Activated B cell treated with CpG ODN at 0.5 μM for 24 hours (primary cell): ENCODE measurements at places on chromosomes 2 and 18. TPM values are rescaled to one million over a fixed set of nuclear protein-coding genes. Genes with fewer than 3 reads are reported as not detected.
A peak's percentile ranks its signal among the peaks of the same experiment; 100 is the strongest.

GRCh38 chr2:193377789-193378188 lies 1183.1 kb upstream of the TMEFF2 start:
- H3K36me3 ChIP-seq = no peaks in the 10 kb centered on the region
- DNase-seq = no peak
- no peaks in the 10 kb centered on the region for H3K4me1 ChIP-seq
- H3K4me3 ChIP-seq = no peak overlapping the region
- no peak overlapping the region for H3K27ac ChIP-seq

- no peak for DNase-seq
- H3K27ac ChIP-seq = no peak overlapping the region
- no peaks in the 10 kb centered on the region for H3K27me3 ChIP-seq
- no peaks in the 10 kb centered on the region for H3K4me1 ChIP-seq
- H3K4me3 ChIP-seq = no peak overlapping the region
- H3K36me3 ChIP-seq = peaks cover 89% of the 10 kb centered on the region
These were observed 17.4 kb downstream of the NAPG start for GRCh38 chr18:10543277-10543676.

- no peaks in the 10 kb centered on the region for H3K36me3 ChIP-seq
- H3K4me3 ChIP-seq = peak overlapping the region; percentile 73
These were observed 14.6 kb downstream of the TMSB10 start for GRCh38 chr2:84919885-84920580.

Gene NPAS2
- not detected in 2 replicates for total RNA-seq

- no peak overlapping the region for H3K4me3 ChIP-seq
- no peak for DNase-seq
- no peaks in the 10 kb centered on the region for H3K36me3 ChIP-seq
- H3K27ac ChIP-seq = no peak overlapping the region
These were observed 34.8 kb upstream of the PPP4R1 start for GRCh38 chr18:9649164-9649540.

Gene GATA6
- not detected in 2 replicates for total RNA-seq

DNA sequence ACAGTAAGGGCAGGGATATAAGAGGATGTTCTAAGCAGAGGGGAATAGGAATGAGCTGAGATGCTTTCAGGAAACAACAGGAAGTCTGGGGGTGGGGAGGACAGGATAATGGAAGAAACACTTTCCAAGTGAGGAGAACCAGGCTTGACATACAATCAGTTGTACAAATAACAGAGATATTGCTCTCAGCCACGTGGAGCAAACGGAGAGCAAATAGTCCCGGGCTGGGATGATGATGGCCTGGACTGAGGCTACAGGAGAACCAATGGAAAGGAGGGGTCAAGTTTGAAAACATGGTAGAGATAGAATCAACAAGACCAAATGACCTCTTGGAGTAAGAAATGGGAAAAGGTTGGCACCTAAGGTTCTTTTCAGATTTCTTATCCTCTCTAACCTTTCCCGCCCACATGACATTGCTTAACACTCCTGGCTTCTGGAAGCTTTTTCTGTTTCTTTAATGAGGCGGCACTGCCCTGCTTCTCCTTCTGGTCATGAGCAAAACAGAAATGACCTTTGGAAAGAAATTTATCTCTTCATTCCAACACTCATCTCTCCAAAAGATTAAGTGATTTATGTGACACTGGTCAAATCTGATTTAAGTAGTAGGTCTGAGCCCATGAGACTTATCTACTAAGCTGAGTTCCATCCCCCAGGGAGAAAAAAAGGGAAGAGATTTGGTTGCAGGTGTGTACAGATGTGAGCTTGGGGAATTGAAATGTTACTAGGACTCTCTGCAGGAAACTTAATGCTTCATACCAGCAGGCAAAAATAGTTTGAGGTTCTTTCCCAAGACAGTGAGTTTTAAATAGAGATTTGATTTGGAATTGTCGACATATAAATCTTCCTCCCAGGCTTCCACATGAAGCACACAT lies 442.9 kb upstream of the HNRNPA3 start:
- no peak overlapping the region for H3K27ac ChIP-seq
- no peak overlapping the region for H3K4me3 ChIP-seq
- peaks cover 18% of the 10 kb centered on the region for H3K4me1 ChIP-seq
- H3K36me3 ChIP-seq = no peaks in the 10 kb centered on the region

GRCh38 chr2:150640039-150640438 lies 152.6 kb upstream of the RND3 start:
- no peak for DNase-seq
- no peaks in the 10 kb centered on the region for H3K27me3 ChIP-seq
- H3K4me3 ChIP-seq = no peak overlapping the region
- no peaks in the 10 kb centered on the region for H3K4me1 ChIP-seq

DNA sequence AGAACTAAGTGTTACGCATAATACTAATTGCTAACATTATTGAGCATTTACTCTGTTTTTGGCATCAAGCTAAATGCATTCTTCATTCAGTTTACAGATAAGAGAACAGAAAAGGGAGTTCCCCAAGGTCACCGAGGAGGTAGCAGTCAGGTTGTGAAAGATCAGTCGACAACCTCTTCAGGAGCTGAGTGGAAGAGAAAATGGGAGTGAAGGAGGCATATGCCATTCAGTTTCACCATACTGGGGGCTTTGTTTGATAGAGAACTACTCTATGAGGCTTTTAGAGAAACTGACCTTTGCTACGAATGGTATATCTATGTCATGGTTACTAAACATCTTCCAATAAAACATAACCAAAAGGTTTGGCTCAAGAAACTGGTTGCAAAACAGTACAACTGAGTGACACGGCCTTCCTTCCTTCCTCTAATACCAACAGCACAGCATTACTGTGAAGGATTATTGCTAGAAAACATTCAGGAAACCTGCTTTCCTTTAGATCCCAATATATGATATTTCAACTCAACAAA lies 112.1 kb downstream of the RBMS1 start:
- no peak for DNase-seq
- no peaks in the 10 kb centered on the region for H3K36me3 ChIP-seq
- peaks cover 38% of the 10 kb centered on the region for H3K4me1 ChIP-seq

Gene SNRPD1
- total RNA-seq = 58.1 and 60.8 TPM in 2 replicates

DNA sequence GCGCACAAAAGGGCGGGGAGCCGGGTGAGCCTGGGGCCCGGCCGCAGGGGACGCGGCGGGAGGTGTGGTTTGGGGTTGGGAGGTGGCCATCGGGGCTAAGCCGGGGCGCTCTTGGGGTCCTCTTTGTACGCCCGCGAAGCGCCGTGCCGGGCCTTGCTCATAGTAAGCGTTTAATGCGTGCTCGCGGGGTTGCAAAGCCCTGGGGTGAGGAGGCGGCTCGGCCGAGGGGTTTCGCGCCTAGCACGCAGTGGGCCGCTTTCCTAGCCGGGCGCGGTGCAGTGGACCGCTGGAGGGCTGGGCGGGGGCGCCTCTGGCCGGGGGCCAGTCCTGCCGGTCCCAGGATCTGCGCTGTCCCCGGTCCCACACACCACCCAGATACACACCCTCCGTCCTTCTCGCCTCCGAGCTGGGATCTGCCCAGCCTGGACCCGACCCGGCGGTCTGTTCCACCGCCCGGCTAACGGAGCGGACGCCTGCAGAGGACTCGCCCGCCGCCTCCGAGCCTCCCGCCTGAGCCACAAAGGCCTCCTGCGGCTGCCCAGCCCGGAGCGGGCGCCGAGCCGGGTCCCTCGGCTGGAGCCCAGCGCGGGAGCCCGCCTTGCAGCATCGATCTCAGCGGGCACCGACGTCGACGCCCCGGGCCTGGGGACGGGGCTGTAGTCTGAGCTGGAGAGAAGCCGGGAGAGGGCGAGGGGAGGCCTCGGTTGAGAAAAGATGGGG lies 564 bp downstream of the DPYSL5 start:
- no peak overlapping the region for H3K27ac ChIP-seq
- peak; percentile 31 for DNase-seq
- H3K36me3 ChIP-seq = no peaks in the 10 kb centered on the region

Gene INO80B
- 47.9 and 51.3 TPM in 2 replicates for total RNA-seq

Gene ELOA2
- not detected in 2 replicates for total RNA-seq

Gene PLCL1
- 0.04 TPM in 1 of 2 replicates, not detected in the other for total RNA-seq

GRCh38 chr2:121355488-121355887 lies 70.5 kb upstream of the TFCP2L1 start:
- H3K36me3 ChIP-seq = peaks cover 82% of the 10 kb centered on the region
- no peaks in the 10 kb centered on the region for H3K4me1 ChIP-seq
- H3K4me3 ChIP-seq = no peak overlapping the region
- no peaks in the 10 kb centered on the region for H3K27me3 ChIP-seq
- H3K27ac ChIP-seq = no peak overlapping the region
- no peak for DNase-seq

- H3K4me3 ChIP-seq = no peak overlapping the region
- no peaks in the 10 kb centered on the region for H3K4me1 ChIP-seq
- peaks cover 6% of the 10 kb centered on the region for H3K27me3 ChIP-seq
- no peak overlapping the region for H3K27ac ChIP-seq
- DNase-seq = no peak
These were observed 73.9 kb upstream of the SLC14A2 start for GRCh38 chr18:45541421-45541820.

- no peaks in the 10 kb centered on the region for H3K36me3 ChIP-seq
- peaks cover 20% of the 10 kb centered on the region for H3K4me1 ChIP-seq
- peaks cover 24% of the 10 kb centered on the region for H3K27me3 ChIP-seq
- no peak overlapping the region for H3K27ac ChIP-seq
- no peak for DNase-seq
- peak overlapping the region; percentile 67 for H3K4me3 ChIP-seq
These were observed 583.4 kb downstream of the ZEB2 start for GRCh38 chr2:143936538-143936847.

GRCh38 chr2:189657867-189658266 lies 3.4 kb upstream of the ASNSD1 start:
- H3K36me3 ChIP-seq = no peaks in the 10 kb centered on the region
- DNase-seq = no peak
- H3K27me3 ChIP-seq = no peaks in the 10 kb centered on the region
- H3K4me3 ChIP-seq = no peak overlapping the region
- H3K27ac ChIP-seq = peak overlapping the region; percentile 62

GRCh38 chr2:56229397-56230060 lies 45.7 kb downstream of the CCDC85A start:
- no peaks in the 10 kb centered on the region for H3K27me3 ChIP-seq
- DNase-seq = no peak
- no peaks in the 10 kb centered on the region for H3K36me3 ChIP-seq
- H3K4me1 ChIP-seq = no peaks in the 10 kb centered on the region
- no peak overlapping the region for H3K4me3 ChIP-seq

Gene CGREF1
- total RNA-seq = 0.17 and 0.31 TPM in 2 replicates

Gene ACTR3
- 638 and 639 TPM in 2 replicates for total RNA-seq

Gene ABCB11
- total RNA-seq = 0.05 TPM in 1 of 2 replicates, not detected in the other

DNA sequence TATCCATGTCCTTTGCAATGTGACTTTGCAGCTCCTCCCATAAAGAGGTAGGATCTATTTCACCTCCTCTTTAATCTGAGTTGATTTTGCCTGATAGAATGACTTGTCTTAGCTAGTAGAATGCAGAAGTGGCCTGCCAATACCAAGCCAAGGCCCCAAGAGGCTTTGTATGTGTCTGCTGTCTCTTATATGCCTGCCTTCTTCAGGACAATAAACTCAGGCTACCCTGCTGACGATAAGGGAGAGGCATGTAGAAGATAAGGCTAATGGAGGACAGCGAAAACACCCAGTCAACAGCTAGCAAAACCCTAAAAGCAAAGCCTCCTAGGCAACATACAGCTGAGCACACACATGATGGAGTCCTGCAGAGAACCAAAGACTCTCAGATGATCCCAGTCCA lies 1.8 kb upstream of the ZC3H8 start:
- H3K27ac ChIP-seq = no peak overlapping the region
- H3K36me3 ChIP-seq = peaks cover 3% of the 10 kb centered on the region
- no peak overlapping the region for H3K4me3 ChIP-seq

GRCh38 chr2:10124538-10125045 lies 2.1 kb downstream of the RRM2 start:
- H3K36me3 ChIP-seq = peaks cover 2% of the 10 kb centered on the region
- H3K27ac ChIP-seq = no peak overlapping the region
- DNase-seq = no peak
- H3K4me3 ChIP-seq = no peak overlapping the region

- H3K4me3 ChIP-seq = no peak overlapping the region
- peaks cover 22% of the 10 kb centered on the region for H3K27me3 ChIP-seq
- no peaks in the 10 kb centered on the region for H3K36me3 ChIP-seq
- no peak for DNase-seq
- H3K4me1 ChIP-seq = no peaks in the 10 kb centered on the region
- no peak overlapping the region for H3K27ac ChIP-seq
These were observed 82.5 kb downstream of the TCF7L1 start for GRCh38 chr2:85215448-85216401.

DNA sequence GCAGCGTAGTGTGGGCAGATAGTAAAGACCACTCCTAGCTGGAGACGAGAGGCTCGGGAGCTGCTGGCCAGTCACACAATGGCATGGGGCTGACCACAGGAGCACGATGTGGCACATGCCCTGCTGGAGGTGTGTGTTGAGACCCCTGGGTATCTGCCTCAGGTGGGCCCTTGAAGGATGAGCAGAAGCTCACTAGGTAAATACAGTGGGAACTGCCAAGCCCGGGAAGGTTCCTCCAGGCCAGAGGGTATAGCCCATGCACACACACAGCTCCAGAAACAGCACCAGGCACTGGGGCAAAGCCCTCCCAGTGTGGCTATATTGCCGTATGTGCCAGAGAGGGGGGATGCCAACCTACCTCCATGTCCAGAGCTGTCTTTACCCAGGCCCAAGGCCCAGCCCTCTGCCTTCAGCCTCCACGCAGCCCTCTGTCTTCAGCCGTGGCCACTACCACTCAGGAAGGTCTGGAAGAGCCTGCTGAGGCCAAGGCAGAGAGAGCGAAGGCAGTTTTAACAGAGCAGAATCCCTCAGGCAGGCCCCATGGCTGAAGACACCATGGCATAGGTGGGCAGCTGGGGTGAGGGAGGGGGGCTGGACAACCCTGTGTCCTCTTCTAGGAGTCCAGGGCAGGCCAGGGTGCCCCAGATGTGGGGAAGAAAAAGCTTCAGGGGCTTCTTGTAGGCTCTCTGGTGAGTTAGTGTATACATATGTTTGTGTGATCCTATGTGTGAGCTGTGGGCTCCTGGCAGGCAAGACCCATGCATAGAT lies 7.0 kb upstream of the ARID5A start:
- H3K4me1 ChIP-seq = peaks cover 65% of the 10 kb centered on the region
- H3K27ac ChIP-seq = peak overlapping the region; percentile 83
- no peaks in the 10 kb centered on the region for H3K27me3 ChIP-seq
- H3K36me3 ChIP-seq = no peaks in the 10 kb centered on the region
- H3K4me3 ChIP-seq = no peak overlapping the region
- DNase-seq = peak; percentile 15

Gene MAPRE2
- 47.9 and 53.8 TPM in 2 replicates for total RNA-seq

GRCh38 chr2:174248998-174249592 lies 763 bp upstream of the OLA1 start:
- peak overlapping the region; percentile 86 for H3K4me3 ChIP-seq
- peaks cover 15% of the 10 kb centered on the region for H3K36me3 ChIP-seq
- DNase-seq = no peak

Gene SLC9A2
- total RNA-seq = not detected in 2 replicates
